ENCODE measurements at places on chromosomes 5 and 9. TPM values are rescaled to one million over a fixed set of nuclear protein-coding genes. Genes with fewer than 3 reads are reported as not detected.
A peak's percentile ranks its signal among the peaks of the same experiment; 100 is the strongest.

The C5orf63 gene
- total RNA-seq, result 3.0 TPM

The ANAPC2 gene
- total RNA-seq, result 69.3 TPM

The MEGF10 gene
- 96.1 TPM for total RNA-seq

The DMGDH gene
- not detected for total RNA-seq

The ANGPTL2 gene
- total RNA-seq, result 17.9 TPM

The IARS1 gene
- 170 TPM for total RNA-seq

The SLC1A3 gene
- 24.4 TPM for total RNA-seq

The CARD9 gene
- total RNA-seq, result 1.3 TPM

The NR2F1-AS1 gene
- 53.1 TPM for total RNA-seq

GRCh38 chr5:132012371-132013005 is 1.0 kb upstream of the ACSL6 start:
- DNase-seq, result peak; percentile 66

DNA sequence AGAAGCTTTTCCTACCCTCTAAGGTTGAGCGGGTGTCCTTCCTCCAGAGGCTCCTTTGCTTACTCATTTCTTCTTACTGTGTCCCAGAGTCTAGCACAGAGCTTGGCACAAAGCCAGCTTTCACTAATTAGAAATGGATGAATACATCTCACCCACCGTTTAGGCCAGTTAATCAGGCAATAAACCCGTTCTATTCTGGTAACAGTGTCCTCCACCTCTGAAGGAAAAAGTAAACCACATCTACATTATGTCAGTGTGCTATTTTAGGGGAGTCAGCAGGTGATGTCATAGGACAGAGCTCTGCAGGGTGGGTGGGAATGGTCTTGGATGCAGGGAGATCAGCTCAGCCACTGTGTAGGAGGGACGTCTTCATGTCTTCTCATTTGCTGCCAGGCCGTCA is 109.2 kb downstream of the OSTF1 start:
- no peak for DNase-seq

DNA sequence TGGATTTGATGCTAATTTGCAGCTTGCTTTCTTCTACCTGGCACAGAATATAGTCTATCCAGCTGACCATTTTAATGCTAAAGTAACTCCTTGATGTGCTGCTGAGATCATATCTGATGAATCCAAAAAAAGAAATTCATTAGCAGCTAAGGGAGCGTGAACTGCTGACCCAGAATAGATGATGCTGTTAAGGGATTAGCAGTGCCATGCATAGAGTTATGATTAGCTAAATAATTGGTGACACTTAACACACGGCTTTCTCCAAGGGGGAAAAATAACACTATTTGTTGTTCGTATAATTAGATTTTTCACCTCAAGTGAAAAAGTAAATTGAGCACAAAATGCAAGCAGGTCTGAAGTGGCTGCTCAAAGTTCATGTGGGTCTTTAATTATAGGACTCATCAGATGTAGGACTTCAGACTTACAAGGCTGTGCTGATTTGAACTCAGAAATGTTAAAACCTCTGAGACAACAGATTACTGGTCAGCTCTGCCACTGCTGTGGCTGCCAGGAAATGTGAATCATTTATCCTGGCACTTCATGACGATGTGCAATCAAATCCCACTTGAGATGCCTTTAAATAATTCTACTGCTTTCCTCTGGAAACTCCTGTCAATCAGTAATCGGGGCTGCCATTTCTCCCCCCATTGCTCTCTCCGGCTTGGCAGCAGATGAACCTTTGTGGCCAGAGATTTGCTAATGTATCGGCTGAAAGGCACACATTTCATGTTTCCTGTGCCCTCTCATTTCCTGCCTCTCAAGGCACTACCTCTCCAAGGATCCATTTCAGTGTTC is 291.6 kb upstream of the C9orf72 start:
- DNase-seq, result no peak

GRCh38 chr5:101080462-101081240 is 177.6 kb upstream of the ST8SIA4 start:
- no peak for DNase-seq

GRCh38 chr5:75337366-75338021 is 474 bp downstream of the HMGCR start:
- DNase-seq, result peak; percentile 8

GRCh38 chr5:36528588-36528987 is 77.8 kb upstream of the SLC1A3 start:
- no peak for DNase-seq

DNA sequence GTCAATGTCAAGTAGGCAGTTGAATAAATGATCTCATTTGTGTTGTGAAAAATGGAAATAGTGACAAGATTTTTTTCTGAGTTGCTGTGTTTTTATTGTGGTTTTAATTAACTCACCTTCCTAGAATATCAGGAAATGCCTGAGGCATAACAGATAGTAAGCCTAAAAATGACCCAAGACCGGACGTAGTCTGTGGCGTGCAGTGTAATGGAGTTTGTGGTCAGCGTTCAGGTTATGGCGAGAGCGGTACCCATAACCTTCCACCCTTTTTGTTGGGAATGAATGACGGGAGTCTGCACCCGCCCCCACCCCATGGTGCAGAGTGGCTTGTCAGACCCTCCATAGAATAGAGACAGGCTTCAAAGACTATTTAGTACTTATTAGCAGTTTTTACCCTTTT is 119.3 kb downstream of the GALNT10 start:
- DNase-seq, result no peak

- no peak for DNase-seq
Observed at GRCh38 chr5:77312413-77312812, 101.9 kb downstream of the PDE8B start.

DNA sequence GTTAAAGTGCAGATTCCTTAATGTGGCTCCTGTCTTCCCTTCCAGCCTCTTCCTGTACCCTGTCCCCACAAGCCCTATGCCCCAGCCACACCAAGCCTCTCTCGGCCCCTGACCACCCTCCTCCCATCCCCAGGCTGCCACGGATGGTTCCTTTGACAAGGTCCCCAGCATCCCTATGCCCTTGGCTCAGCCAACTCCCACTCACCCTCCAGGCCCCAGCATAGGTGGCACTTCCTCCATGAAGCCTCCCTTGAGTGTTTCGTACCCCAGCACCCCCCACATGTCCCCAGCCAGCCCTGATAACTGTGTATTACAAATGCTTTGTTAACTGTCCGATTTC is 115.5 kb upstream of the TBC1D2 start:
- no peak for DNase-seq

DNA sequence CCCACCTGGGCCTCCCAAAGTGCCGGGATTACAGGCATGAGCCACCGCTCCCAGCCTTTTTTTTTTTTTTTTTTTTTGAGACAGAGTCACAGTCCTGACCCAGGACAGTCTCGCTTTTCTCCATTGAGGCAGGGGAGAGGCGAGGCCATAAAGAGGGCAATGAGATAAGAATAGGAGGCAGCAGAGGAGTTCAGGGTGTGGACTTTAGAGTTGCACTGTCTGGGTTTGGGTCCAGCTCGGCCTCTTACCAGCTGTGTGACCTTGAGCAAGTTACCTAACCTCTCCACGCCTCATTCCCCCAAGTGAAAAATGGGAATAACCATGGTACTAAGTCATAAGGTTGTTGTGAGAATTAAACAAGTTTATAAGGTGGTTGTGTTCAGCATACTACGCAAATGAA is 24.6 kb upstream of the ANKH start:
- DNase-seq, result no peak

DNA sequence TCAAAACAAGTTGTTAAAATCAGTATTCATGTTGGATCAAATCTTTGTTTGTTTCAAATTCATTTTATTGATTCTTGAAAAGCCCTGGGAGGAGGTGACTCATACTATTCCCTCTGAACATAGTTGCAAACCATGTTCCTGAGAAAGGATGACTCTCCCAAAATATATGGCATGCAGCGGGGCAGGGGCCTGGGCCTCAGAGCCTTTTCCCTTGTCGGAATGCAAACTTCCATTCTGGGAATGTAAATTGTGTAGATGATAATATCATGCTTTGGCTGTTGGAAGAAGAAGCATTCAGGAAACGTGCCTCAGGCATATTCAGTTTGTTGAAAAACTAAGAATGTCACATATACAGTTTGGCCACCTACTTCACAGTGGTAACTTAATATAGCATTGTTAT is 242.0 kb downstream of the AUH start:
- DNase-seq, result no peak

- no peak for DNase-seq
Observed at GRCh38 chr9:133788819-133789717, 50.9 kb upstream of the SARDH start.

- DNase-seq, result no peak
Observed at GRCh38 chr5:20609126-20609525, 621.1 kb upstream of the CDH18 start.

- no peak for DNase-seq
Observed at GRCh38 chr5:120507800-120508463, 43.8 kb downstream of the PRR16 start.

DNA sequence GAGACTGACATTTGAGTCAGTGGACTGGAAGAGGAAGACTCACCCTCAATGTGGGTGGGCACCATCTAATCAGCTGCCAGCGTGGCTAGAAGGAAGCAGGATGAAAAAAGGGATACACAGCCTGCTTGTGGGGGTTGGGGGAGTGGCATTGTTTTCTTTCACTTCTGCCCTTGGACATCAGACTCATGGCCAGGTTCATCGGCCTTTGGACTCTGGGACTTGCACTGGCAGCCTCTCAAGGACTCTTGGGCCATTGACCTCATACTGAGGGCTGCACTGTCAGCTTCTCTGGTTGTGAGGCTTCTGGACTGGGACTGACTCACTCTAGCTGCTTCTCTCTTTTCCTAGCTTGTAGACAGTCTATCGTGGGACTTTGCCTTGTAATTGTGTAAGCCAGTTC is 374.9 kb downstream of the TLE1 start:
- DNase-seq, result no peak

DNA sequence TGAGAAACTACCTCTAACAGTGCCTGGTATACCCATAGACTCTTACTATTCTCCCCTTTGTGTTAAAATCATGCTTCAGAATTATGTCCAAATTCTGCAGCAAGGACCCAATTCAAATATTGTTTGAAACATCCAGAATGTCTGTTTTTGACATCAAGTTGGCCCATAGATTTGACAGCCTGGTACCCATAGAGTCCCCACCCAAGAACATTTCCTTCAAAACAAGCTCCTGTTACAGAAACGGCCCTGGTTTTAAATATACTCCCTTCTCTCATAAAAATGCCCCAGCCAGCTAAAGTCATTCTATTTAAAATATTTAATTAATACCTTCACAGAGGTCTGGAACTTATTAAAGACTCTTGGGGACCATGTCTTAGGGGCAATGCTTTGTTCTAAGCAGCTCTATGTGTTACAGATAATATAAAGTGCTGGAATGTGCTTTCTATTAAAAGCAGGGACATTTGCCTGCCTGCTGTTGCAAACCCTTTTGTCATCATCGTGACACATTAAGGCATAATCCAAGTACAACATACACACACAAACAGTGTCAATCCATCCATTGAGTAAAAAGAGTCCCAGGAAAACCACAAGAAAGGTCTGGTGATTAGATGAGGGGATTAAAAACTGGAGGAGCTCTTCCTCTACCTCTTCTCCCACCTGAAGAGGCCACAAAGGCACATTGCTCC is 321.7 kb downstream of the MLLT3 start:
- no peak for DNase-seq

DNA sequence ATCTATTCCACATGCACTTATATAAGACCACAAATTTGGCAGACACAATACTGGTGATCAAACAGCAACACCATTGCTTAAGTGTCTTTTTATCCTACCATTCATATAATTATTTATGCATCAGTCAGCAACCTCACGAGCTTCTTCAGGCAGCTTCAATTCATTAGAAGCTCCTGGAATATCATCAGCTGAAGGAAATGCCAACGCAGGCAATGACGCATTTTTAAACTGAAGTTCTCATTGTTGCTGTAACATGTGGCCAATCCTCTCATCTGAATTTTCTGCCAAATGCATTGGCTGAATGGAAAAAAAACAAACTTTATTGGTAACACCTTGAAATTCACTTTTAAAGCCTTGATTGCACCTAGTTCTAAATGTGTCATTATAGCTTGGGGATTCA is 376.4 kb upstream of the RGMB start:
- DNase-seq, result no peak

- DNase-seq, result no peak
Observed at GRCh38 chr9:123268199-123268464, 254 bp downstream of the STRBP start.

DNA sequence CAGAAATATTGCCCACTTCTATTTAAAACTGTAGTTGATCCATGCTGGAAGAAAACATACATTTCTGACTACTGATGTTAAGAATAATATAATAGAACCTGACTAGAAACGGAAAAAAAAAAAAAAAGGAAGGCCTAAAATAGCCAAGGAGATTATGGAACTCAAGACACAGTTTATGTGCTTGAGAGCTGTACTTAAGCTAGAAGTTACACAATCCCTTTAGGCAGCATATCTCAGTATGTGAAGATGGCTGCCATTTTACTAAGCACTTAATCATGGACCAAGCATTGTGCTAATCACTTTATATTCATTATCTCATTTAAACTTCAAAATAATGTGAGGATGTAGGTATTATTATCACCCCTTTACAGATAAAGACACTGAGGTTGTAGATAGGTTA is 73.0 kb upstream of the NR4A3 start:
- DNase-seq, result no peak

DNA sequence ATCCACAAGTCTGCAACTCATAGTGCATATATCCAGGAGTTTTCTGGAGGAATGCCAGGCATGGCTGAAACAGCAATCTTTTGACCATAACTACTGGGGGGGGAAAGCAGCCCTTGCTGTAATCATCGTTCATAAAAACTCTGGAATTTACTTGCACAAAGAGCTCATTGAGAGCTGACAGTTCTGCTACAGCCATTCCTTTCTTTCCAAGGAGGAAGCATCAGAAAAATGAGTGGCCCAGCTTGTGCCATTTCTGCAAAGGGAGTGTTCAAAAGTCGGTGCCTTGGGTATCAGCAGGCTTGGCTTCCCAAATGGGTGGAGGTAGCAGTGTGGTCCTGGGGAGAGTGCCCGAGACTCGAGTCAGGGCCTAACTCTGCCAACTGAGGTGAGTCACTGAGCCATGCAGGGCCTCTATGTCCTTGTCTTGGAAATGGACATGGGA is 101.5 kb downstream of the GCNT1 start:
- no peak for DNase-seq

- DNase-seq, result no peak
Observed at GRCh38 chr5:9440517-9440916, 105.4 kb downstream of the SEMA5A start.

- no peak for DNase-seq
Observed at GRCh38 chr5:81760521-81760920, 9.6 kb upstream of the SSBP2 start.

DNA sequence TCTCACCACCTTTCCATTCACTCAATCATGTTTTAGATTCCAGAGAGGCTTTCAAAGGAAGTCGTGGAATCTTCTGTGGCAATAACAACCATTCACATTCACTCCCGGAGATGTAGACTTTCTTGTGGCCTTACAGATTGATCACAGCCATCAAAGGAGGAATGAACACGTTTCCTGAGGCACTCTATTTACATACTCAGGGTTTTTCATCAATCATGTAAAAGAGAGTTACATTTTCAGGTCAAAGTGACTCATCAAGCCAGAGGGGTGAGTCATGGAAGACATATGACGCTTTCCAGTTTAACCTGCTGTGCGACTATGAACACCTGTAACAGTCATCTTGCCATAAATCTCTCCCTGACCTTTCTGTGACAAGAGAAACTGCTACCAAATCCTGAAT is 39.3 kb upstream of the RAD23B start:
- DNase-seq, result no peak

GRCh38 chr5:151151793-151152192 is 5.8 kb downstream of the ANXA6 start:
- no peak for DNase-seq

- no peak for DNase-seq
Observed at GRCh38 chr5:83313436-83313835, 158.1 kb upstream of the VCAN start.

Measured in neural crest cell (in vitro differentiated cells).